ENCODE measurements at places on chromosomes 3 and 15.

- DNase-seq: no peak
These were observed 11.6 kb downstream of the EPB42 start for GRCh38 chr15:43209059-43209824.

GRCh38 chr3:192904632-192905289 lies 12.9 kb downstream of the MB21D2 start:
- no peak for DNase-seq

- DNase-seq: no peak
These were observed 163.6 kb upstream of the PRICKLE2 start for GRCh38 chr3:64388886-64389285.

GRCh38 chr3:31840252-31840651 lies 140.8 kb downstream of the OSBPL10 start:
- DNase-seq: no peak

- DNase-seq: no peak
These were observed 24.1 kb downstream of the SHC4 start for GRCh38 chr15:48939648-48940047.

GRCh38 chr3:153658136-153658535 lies 463.1 kb upstream of the ARHGEF26 start:
- DNase-seq: no peak

- no peak for DNase-seq
These were observed 2.4 kb upstream of the SKIC8 start for GRCh38 chr15:78301828-78302227.

Data from CMK (cell line).